ENCODE measurements at places on chromosomes 7 and 10.

GRCh38 chr7:55507743-55508142 is 64.6 kb downstream of the VOPP1 start:
- no peak for DNase-seq

DNA sequence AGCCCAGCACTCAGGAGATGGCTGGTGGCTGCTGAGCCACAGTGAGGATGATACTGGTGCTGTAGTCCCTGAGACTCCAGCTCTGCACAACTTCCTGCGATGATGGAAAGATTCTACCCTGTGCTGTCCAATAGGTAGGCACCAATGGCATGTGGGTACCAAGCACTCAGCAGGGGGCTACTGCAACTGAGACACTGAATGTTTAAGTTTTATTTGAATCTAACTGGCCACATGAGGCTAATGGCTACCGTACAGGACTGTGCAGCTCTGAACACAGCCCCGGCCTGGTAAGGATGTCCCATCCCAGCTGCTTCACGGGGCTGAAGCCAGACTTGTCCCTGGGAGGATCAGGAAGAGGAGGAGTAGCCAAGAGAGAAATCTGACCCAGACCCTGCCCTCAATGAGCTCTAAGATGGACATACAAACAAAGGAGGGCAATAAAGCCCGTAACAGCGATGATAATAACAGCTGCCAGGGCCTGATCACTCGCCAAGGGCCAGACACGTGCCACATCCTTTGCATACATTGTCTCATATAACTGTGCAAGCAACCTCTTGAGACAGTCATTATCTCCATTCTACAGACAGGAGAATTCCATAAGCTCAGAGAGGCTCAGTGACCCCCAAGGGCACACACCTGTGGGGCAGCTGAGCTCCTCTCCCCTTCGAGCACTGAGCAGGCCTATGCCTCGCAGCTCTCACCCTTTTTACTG is 3.8 kb downstream of the GPRIN2 start:
- DNase-seq, result no peak

DNA sequence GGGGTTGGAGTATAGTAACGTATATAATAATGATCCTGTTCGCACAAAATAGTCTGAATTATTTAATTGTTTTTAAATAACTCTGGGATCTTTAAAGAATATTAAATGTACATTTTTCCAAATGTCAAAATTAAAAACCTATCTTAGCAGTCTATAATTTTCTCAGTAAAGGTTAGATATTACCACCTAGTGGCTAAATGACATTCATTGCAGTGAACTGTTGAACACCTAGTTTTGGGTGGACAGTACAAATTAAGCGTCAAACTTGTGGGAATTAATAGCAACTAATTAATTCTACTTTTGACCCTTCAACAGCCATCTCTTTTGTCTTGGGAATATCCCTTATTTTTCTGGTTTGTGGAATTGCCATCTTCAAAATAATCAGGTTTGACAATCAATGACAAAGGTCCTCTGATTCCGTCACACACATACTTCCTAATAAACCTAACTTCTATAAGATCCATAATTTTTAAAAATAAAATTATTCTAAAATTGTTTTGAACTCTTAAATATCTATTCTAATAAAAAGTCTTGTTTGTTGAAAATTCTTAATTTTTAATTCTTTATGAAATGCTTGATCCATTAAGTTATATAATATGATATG is 165.7 kb downstream of the SEMA3D start:
- no peak for DNase-seq

- DNase-seq, result peak; percentile 76
Measured at GRCh38 chr7:133354546-133355324, 101.9 kb downstream of the EXOC4 start.

GRCh38 chr10:9709849-9710248 is 1307.8 kb upstream of the CELF2 start:
- DNase-seq, result no peak

GRCh38 chr7:14931511-14932215 is 29.1 kb upstream of the DGKB start:
- DNase-seq, result no peak

DNA sequence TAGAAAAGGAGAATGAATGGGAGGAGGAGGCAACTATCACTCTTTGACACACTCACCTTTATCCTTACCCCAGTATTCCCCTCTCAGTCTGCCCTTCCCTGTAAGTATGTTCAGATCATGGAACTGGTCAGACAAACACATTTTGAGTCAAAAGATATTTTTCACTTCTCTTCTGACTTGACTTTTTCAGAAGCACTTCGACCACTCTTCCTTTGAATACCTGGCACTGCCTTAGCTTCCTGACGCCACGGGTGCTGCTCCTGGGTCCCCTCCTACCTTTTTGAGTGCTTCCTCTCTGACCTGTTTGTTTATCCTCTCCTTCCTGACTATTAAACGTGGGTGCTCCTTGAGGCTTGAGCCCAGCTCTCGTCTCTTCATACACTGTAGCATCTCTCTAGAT is 19.8 kb upstream of the C10orf67 start:
- no peak for DNase-seq

Data from inflammatory macrophage treated with lipopolysaccharide for 1 hour (primary cell).